HFFc6 (cell line): ENCODE measurements at places on chromosomes 11 and 22. TPM values are rescaled to one million over a fixed set of nuclear protein-coding genes. Genes with fewer than 3 reads are reported as not detected.
A peak's percentile ranks its signal among the peaks of the same experiment; 100 is the strongest.

DNA sequence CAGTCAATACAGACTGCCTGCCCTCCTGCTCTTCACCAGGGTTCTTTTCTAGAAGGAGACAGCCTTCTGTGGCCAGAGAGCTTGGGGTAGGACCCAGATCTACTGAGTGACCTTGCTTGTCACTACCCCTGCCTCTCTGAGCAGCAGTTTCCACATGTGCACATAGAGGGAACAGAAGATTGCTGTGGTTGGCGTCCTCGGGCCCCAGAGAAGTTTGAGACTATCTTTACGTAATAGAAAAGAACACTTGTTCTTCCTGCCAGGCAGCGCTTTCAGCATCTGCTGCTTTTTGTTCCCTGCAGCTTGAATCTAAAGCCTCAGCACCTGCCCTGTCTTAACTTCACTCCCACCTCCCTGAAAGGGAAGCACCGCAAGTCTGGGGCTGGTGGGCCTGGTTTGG, 1.9 kb upstream of the FKBP2 start:
- peaks cover 1% of the 10 kb centered on the region; the same call in 1 of the 2 replicates for H3K27me3 ChIP-seq
- no peak for DNase-seq
- no peak overlapping the region for H3K4me3 ChIP-seq
- H3K4me1 ChIP-seq, result peaks cover 33% of the 10 kb centered on the region

DNA sequence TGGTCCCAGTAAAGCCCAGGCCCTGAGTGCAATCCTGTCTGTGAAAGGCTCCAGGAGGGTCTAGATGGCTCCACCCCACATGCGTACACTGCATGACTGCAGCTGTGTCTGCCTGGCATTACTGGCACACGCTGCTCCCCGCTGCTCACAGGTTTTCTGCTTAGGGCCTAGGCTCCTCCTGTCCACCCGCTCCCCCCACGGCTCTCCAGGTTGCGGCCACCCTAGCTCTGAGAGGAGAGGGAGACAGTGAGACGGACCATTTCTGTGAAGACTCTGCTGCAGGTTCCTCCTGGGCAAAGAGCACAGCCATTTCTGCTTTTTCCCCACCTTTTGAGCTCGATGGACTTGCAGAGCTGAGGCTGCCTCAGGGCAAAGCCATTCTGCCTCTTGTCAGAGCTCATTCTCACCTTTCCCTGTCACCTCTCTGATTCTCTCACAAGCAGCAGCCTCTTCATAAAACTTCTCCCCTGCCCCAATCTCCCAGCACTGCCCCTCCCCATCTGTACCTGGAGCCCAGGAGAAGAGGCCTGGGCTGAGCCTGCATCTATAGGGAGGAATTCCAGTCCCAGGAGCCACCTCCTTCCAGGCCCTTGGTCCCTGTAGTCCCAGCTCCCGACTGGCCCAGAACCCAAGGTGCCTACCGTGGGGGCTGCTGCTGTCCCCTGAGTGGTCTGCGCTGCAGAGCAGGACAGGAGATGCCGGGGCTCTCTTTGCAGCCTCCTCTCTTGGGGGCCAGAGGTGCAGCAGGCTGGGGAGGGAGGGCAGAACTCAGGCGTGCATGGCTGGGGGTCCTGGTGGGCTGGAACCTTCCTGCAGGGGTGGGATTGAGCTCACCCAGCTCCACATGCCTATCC, 433.7 kb upstream of the B3GAT1 start:
- no peak overlapping the region for H3K27ac ChIP-seq
- peaks cover 5% of the 10 kb centered on the region; the same call in 1 of the 2 replicates for H3K27me3 ChIP-seq
- H3K4me1 ChIP-seq, result no peaks in the 10 kb centered on the region
- H3K4me3 ChIP-seq, result no peak overlapping the region
- no peaks in the 10 kb centered on the region; the same call in 1 of the 2 replicates for H3K36me3 ChIP-seq

DNA sequence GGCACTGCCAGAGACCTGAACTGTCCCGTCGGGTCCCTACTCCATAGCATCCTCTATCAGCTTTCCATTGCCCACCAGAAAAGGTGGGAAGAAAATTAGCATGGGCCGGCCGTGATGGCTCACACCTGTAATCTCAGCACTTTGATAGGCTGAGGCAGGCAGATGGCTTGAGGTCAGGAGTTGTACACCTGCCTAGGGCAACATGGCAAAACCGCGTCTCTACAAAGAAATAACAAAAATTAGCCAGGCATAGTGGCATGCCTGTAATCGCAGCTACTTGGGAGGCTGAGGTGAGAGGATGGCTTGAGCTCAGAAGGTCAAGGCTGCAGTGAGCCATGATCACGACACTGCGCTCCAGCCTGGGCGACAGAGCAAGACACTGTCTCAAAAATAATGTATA, 3.5 kb downstream of the SLC25A18 start:
- H3K36me3 ChIP-seq, result no peaks in the 10 kb centered on the region
- H3K4me3 ChIP-seq, result no peak overlapping the region
- DNase-seq, result no peak
- peaks cover 49% of the 10 kb centered on the region for H3K4me1 ChIP-seq

DNA sequence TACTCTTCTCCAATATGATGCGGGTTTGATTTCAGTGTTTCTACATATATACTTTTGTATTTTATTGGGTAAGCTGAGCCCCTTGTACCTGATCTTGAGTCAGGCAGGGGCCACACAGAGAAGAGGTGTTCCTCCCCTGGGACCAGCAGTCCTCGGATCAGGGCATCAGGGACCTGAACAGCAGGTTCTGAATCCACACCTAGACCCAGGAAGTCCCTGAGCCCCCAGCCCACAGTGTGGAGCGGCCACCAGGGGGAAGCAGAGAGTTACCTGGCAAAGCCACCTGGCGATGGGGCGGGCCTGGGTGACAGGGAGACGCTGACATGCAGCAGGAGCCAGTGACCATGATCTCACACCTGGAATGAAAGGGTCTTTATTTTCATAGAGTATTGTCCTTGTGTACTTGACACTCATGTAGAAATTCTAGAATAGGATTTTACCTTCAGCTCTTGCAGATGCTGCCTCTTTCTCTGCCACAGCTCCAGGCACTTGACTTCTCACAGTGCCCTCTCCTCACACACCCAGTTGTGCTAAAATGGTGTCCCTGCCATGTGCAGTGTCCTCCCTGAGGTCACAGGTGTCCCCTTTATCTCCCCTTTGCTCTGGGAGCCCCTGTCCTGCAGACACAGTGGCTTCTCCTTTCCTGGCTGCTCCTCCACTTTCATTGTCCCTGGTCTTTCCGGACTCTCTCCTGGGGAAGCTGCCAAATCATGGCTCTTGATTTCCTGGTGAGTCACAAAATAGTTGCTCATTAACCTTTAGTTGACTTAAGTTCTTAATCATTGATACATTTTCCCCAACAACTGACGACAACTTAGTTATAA, 48.5 kb downstream of the GGTLC2 start:
- no peak overlapping the region for H3K4me3 ChIP-seq
- no peaks in the 10 kb centered on the region for H3K36me3 ChIP-seq
- H3K27me3 ChIP-seq, result peaks cover 5% of the 10 kb centered on the region

GRCh38 chr11:59158206-59159068, 13.5 kb upstream of the DTX4 start:
- H3K27me3 ChIP-seq, result peaks cover 21% of the 10 kb centered on the region
- H3K27ac ChIP-seq, result peak overlapping the region; percentile 58
- peak overlapping the region; percentile 6; the same call in 1 of the 2 replicates for H3K4me3 ChIP-seq
- DNase-seq, result peak; percentile 66

GRCh38 chr22:32920734-32921133, 119.2 kb downstream of the TIMP3 start:
- no peak for DNase-seq
- peaks cover 33% of the 10 kb centered on the region for H3K27me3 ChIP-seq
- H3K4me1 ChIP-seq, result no peaks in the 10 kb centered on the region
- H3K36me3 ChIP-seq, result no peaks in the 10 kb centered on the region; the same call in 1 of the 2 replicates
- no peak overlapping the region for H3K4me3 ChIP-seq

- H3K27me3 ChIP-seq, result no peaks in the 10 kb centered on the region
- peak overlapping the region; percentile 95 for H3K27ac ChIP-seq
- H3K4me3 ChIP-seq, result peak overlapping the region; percentile 98
- peaks cover 33% of the 10 kb centered on the region for H3K36me3 ChIP-seq
- DNase-seq, result peak; percentile 45
Observed at GRCh38 chr11:14357881-14358728, 878 bp downstream of the RRAS2 start.

DNA sequence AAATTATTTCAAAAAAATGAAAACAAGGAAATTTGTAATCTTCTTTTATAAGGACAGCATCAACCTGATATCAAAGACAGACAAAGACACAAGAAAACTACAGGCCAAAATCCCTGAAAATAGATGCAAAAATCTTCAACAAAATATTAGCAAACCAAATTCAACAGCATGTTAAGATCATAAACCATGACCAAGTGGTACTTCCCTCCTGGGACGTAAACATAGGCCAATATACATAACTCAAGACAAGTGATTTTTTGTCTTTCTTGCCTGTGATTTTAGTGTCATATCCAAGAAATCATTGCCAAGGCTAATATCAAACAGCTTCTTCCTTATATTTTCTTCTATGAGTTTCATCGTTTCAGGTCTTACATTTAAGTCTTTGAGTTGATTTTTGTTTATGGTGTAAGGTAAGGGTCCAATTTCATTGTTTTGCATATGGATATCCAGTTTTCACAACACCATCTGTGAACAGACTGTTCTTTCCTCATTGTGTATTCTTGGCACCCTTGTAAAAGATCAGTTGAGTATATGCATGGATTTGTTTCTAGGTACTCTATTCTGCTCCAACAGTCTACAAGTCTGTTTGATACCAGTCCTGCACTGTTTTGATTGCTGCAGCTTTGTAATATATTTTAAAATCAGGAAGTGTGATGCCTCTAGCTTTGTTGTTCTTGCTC, 50.0 kb downstream of the SBF2 start:
- H3K27me3 ChIP-seq, result no peaks in the 10 kb centered on the region
- H3K36me3 ChIP-seq, result peaks cover 15% of the 10 kb centered on the region
- DNase-seq, result no peak

GRCh38 chr11:2287091-2287490, 14.6 kb downstream of the C11orf21 start:
- H3K4me1 ChIP-seq, result no peaks in the 10 kb centered on the region
- H3K4me3 ChIP-seq, result no peak overlapping the region
- no peak overlapping the region for H3K27ac ChIP-seq
- no peak for DNase-seq
- peaks cover 51% of the 10 kb centered on the region for H3K27me3 ChIP-seq

DNA sequence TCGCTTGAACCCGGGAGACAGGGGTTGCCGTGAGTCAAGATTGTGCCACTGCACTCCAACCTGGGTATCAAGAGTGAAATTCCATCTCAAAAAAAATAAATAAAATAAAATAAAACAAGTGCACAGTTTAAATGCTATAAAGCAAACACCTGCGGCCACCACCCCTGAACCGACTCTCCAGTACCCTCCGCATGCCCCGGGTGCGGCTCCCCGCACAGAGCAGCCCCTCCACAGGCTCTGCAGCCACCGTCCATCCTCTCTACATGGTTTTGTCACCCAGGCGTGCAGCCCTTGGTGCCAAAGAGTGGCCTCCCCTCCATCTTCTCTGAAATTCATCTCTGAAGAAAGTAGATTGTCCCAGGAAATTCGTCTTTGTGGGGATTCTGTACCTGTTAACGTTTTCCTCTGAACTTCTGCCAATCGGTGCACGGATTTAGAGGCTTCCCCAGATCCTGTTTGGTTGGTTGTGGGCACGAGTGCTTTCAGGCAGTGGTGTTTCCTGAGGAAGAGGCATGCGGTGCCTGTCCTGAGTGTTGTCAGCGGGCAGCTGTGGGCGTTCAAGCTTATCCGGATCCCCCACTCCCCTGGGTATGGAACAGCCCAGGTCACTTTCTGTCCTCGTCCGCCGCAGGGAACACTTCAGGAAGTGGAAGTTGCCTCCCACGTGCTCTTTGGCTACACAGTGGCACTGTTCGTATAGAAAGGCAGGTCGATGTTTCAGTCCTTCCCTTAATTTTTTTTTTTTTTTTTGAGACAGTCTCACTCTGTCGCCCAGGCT, 4.1 kb downstream of the MIOX start:
- H3K4me3 ChIP-seq, result no peak overlapping the region
- no peak overlapping the region for H3K27ac ChIP-seq
- peaks cover 13% of the 10 kb centered on the region for H3K4me1 ChIP-seq
- H3K36me3 ChIP-seq, result no peaks in the 10 kb centered on the region

DNA sequence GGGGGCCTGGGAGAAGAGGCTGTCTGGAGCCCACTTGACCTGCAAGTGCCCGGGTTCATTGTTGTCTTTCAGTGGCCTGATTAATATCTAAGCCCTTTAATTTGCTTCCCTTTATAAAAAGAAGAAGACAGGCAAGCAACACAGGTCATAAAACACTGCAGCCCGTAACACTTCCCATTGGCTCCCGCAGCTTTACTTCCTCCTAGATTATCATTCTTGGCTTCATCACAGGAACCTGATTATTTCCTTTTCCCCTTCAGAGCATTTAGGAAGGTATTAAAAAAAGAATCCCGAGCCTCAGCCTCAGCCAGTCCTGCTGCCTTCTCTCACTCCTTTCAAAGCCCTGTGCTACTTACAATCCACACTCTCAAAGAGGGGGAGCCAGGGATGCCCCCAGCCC, 183.2 kb downstream of the GRIK4 start:
- no peak overlapping the region for H3K27ac ChIP-seq
- H3K27me3 ChIP-seq, result peaks cover 33% of the 10 kb centered on the region
- DNase-seq, result no peak

DNA sequence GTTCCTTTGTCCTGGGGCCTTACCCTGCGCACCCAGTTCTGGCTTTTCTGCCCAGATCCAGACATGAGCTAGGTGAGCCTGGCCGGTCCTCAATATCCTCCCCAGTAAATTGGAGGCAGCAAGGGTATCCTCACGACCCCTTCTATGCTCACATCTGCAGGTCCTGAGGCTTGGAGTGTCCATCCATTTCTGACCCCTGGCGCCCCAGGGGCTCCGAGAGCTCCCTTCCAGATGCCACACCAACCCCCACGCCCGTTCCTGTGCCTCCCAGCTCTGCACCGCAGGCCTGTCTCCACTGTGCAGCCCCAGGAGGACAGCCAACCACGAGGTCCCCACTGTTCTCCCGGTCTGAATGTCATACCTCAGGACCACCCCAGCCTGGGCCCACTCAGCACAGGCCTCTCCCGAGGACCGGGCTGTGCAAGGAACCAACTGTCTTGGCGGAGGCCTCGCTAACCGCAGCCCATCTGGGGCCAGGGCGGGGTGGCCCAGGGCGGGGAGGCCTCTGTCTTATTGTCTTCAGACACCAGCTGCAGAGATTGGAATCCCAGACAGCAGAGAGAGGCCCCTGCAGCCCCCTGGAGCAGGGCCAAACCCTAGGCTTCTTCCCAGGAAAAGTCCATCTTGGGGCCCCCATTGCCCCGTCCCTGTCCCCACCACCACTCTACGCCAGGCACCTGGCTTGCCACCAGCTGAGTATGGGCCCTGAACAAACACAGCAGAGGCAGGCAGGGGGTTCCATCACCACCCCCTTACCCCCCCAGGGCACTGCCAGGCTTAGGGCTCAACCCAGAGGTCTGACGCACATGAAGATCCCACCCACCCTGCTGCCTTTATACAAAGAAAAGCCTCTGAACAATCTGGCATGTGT, 39.3 kb downstream of the ALX4 start:
- peak overlapping the region; percentile 75; the same call in 1 of the 2 replicates for H3K4me3 ChIP-seq
- H3K36me3 ChIP-seq, result no peaks in the 10 kb centered on the region; the same call in 1 of the 2 replicates
- H3K27me3 ChIP-seq, result peaks cover 13% of the 10 kb centered on the region

CCDC89 gene
- total RNA-seq, result 2.0 to 2.8 TPM (median 2.0 TPM) in 3 replicates

TMEM121B gene
- total RNA-seq, result 0.07 to 0.12 TPM (median 0.07 TPM) in 3 replicates

CHST1 gene
- 0.12 TPM in 1 of 3 replicates, not detected in the others for total RNA-seq

AQP11 gene
- total RNA-seq, result 1.5 to 1.7 TPM (median 1.7 TPM) in 3 replicates

CABP7 gene
- total RNA-seq, result not detected in 3 replicates

UBASH3B gene
- total RNA-seq, result 44.6 to 65.5 TPM (median 48.4 TPM) in 3 replicates

DEFB131B gene
- not detected in 3 replicates for total RNA-seq
